ENCODE measurements at places on chromosomes 16 and 17. TPM values are rescaled to one million over a fixed set of nuclear protein-coding genes. Genes with fewer than 3 reads are reported as not detected.

Gene ACACA
- total RNA-seq: 88.0 TPM

Gene C17orf100
- 0.39 TPM for total RNA-seq

Gene NAGS
- 41.4 TPM for total RNA-seq

Gene TMEM220
- 1.1 TPM for total RNA-seq

Gene PITPNM3
- 0.37 TPM for total RNA-seq

Gene NETO2
- 11.0 TPM for total RNA-seq

Gene COX6A2
- total RNA-seq: not detected

Gene OTOA
- total RNA-seq: under 0.01 TPM

Gene KCNJ12
- total RNA-seq: 0.39 TPM

Gene SAMD14
- total RNA-seq: 0.59 TPM

Gene CCL22
- not detected for total RNA-seq

Gene MED9
- 16.0 TPM for total RNA-seq

Gene CDH16
- not detected for total RNA-seq

Gene KCNG4
- total RNA-seq: not detected

Gene AHSP
- total RNA-seq: not detected

Gene PIK3R5
- not detected for total RNA-seq
